ENCODE measurements at places on chromosomes 11 and 22.
A peak's percentile ranks its signal among the peaks of the same experiment; 100 is the strongest.

DNA sequence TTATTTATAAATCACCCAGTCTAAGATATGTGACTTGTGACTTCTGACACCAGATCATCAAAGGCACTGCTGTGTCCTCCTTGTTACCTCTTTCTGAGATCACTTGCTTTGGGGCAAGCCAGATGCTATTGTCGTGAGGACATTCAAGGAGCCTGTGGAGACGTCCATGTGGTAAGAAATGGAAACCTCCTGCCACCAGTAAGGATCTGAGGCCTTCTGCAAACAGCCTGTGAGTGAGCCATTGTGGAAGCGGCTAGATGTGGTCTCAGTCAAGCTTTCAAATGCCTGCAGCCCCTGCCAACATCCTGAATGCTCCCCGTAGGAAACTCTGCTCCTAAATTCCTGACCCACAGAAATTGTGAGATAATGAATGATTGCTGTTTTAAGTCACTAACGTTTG lies 11.7 kb upstream of the RDX start:
- DNase-seq = peak; percentile 24

- peak; percentile 91 for DNase-seq
These were observed at the start of gene HMOX1 for GRCh38 chr22:35380537-35381423. TSS of gene HMOX1 (plus strand) at chr22:35381096. CDS start at chr22:35381174, 78 bp downstream.

- DNase-seq = no peak
These were observed 1.1 kb downstream of the SMARCB1 start for GRCh38 chr22:23787910-23788309.

DNA sequence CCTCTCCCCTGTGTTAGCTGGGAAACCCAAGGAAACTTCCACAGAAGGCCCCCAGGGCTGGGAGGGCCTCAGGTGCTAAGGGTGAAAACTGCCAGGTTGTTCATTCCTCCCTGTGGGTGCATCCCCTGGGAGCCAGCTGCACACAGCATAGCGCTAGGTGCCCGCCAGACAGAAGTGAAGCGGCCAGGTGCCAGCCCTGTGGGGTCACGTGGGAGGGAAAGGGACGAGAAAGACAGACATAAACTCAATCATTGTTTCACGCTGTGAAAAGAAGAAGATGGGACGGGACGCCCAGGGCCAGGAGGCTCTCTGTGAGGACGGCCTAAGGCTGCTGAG lies 31.6 kb upstream of the HMOX1 start:
- DNase-seq = no peak

- peak; percentile 30 for DNase-seq
These were observed 39.7 kb upstream of the MMP12 start for GRCh38 chr11:102914238-102915043.

- no peak for DNase-seq
These were observed 93.2 kb downstream of the GGTLC2 start for GRCh38 chr22:22737590-22737989.

GRCh38 chr11:35336726-35337125 lies 82.6 kb downstream of the SLC1A2 start:
- no peak for DNase-seq

DNA sequence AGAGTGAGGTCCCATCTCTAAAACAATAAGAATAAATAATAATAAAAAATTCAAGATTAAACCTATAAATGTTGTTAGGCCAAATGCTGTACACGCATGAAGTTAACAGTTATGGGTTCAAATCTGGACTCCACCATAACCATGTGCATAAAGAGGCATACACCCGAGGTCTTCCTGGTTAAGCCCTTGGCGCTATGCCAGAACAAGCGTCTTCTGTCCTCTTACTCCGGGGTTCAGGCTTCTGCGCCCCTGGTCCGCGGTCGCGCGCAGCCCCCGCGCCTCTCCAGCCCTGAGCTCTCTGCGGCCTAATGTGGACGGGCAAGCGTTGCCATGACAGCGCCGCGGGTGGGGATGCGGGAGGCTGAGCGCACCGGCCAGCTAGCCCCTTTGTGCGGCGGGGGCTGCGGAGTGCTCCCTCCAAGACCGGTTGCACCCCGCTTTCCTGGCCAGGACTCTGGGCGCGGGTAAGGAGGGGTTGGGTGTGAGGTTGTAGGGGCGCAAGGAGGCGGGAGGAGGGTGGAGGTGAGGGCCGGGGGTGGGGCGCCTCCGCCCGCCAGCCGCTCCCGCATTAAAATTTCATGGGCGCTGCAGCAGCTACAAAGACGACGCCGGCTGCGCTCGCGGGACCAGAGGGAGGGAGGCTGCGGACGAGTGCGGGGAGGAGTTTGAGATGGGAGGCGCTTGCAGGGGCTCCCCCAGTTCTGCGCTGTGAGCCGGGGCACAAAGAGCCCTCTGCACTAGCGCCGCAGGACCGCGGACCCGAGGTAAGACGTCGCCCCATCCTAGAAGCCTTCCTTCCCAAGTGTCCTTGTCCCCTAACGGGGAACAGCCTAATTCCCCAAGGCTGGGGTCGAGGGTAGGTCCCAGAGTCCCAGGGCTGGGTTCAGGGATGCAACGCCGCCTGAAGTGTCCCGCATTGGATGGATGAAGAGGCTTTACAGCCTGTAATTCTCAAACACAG lies at the start of gene MIAT:
MIAT (plus strand) TSS at position 698 of the 961 bp plus-strand sequence.
- peak; percentile 92 for DNase-seq

GRCh38 chr11:905952-906351 lies 4.7 kb downstream of the CHID1 start:
- no peak for DNase-seq

DNA sequence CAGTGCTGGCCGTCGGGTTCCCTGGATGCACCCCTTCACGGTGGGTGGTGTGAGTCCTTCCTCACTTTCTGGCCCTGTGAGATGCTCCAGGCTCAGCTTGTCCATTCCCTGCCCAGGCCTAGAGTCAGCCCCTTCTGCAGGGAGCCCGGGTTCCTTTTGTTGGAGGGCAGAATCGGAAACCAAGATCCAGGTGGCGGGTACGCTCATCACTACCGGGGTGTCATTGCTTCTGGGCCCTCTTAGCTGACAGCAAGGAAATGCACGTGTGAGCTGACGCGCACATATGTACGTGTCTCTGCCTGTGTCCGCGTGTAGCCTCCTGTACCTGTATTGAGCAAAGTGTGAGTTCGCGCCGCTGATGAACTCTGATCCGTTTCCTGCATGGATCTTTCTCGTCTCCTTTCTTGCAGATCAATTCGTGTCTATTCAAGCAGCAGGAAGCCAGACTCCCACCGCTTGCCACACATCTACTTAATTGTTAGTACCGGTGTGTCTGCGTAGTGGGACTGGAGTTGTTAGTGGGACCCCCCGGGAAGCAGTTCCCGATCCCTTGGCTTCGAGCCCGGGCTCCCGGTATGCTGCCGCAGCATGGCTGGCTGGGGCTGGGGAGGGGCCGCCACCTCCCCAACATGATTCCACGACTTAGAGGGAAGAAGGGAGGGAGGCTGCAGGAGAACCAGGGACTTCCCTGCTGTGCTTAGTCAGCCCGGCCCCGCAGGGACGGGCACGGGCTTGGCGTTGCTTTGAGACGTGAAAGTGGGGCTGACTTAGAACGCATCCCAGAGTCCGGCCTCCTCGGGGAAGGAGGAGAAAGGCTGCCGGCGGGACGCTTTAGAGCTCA lies 35.9 kb upstream of the GRAMD4 start:
- DNase-seq = peak; percentile 86

DNA sequence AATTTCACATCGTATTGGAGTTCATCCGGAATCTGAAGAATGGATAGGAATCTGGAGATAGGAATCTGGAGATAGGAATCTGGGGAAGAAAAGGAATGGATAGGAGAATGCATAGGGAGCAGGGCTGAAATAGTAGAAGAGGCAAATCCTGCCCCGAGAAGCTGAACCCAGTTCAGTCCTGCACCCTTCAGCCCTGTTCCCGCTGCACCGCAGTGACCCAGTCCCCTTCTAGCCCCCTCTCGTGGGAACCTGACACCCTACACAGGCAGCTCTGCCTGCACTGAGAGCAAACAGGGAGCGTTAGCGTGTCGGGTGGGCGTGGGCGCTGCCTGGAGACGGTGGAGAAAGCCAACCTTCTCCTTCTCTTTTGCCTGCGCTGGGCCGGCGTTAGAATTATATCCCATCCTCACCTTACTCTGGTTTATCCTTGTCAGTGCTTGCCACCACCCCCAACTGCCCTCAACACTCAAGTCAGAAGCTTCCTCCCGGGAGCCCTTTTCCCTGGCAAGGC lies 1.0 kb upstream of the CCKBR start:
- peak; percentile 62 for DNase-seq

DNA sequence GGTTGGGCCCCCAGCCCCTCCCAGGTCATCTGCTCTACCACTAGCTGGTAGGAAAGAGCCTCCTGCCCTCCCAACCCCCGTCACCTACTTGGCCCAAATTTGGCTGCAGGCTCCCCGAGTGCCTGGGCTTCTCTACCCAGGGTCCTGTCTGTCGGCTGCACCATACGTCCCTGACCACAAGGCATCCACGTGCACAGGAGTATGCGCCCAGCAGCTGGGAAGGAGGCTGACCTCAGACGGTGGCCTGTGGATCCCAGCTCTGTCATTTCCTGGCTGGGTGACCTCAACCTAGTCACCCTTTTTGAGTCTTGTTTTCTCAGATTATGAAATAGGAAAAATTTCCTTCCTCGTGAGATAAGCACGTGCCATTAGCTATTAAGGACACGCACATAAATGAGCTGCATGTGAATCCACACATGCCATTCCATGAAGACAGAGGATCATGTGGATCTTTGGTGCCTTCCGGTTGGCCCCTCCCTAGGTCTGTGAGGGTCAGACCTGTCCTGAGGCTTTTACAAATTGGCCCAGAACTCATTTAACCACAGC lies 13.7 kb downstream of the CYB561A3 start:
- DNase-seq = no peak

DNA sequence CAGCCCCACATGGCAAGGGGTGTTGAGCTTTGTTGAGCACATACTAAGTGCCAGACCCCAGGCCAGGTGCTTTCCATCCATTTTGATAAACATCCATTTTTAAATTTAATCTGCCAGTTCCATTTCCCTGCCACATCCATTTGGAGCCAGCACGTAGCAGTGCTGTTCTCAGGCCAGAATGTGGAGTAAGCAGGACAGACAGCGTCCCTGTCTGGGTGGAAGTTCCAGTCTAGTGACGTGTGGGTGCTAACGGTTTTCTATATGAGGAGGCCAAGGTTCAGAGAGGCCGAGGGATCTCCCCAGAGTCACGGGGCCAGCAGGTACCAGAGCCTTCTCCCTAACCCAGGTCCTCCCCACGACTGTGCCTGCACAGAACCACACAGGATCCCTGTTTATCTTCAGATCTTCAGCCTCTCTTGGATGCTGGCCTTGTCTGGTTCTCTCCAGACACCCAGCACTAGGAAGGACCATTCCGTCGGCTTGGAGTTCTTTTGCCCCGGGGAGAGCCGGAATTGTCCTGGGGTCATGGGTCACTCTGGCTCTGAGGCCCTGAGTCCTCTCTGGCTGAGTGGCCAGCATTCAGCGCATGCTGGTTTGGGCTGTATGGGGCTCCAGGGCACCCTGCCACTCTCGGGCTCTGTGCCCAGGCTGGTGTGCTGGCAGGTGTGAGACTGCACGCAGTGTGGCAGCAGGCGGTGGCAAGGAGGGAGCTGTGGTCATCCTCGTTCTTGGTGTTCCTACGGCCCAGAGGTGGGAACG lies 63.6 kb upstream of the PPARA start:
- no peak for DNase-seq

DNA sequence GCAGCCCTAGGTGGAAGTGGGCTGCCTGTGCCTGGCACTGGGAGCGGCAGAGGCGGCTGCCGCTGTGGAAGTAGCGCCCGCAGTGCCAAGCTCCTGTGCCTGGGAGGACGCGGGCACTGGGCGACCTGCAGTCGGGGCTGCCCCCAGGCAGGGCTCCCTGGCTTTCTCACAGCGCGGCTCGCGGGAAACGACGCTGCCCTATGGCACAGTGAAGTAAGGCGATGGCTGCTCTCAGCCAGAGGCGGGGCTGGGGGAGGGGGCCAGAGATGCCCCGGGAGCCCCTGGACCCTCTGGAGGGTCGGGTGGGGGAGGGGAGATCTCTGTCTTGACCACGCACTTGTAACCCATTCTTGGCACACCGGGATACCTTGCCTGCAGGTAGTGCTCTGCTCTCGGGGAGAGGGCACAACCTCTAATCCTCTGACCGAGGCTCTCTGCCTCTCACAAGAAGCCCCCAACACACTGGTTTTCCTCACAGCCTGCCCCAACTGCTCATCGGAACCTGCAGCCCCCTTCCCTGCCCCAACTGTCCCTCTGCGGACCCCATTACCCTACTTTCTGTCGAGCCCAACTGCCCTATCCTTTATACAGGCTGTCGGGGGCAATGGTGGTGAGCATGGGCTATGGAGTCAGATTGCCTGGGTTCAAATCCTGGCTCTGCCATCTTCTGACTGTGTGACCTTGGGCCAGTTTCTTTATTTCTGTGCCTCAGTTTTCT lies 32.2 kb upstream of the TRIM29 start:
- no peak for DNase-seq

Data from H7 (cell line).